A549 treated with Mapracorat at 1 μM for 4 hours (cell line): ENCODE measurements at places on chromosomes 4 and X. TPM values are rescaled to one million over a fixed set of nuclear protein-coding genes. Genes with fewer than 3 reads are reported as not detected.

The NPY1R gene
- total RNA-seq, result 0.07 to 0.19 TPM (median 0.12 TPM) in 3 of 5 replicates, not detected in the others

The MAGEB10 gene
- not detected in 5 replicates for total RNA-seq

The FOXR2 gene
- not detected in 5 replicates for total RNA-seq

The CT45A10 gene
- 0.22 TPM in 2 of 5 replicates, not detected in the others for total RNA-seq

The DMD gene
- not detected in 5 replicates for total RNA-seq

The SERTM2 gene
- total RNA-seq, result not detected in 5 replicates

The HAND2 gene
- 0.41 to 0.65 TPM (median 0.63 TPM) in 5 replicates for total RNA-seq

The PPP4R3C gene
- total RNA-seq, result not detected in 5 replicates

The F8A2 gene
- not detected in 5 replicates for total RNA-seq

The LPAR4 gene
- not detected in 5 replicates for total RNA-seq

The COL4A5 gene
- total RNA-seq, result 9.1 to 12.9 TPM (median 11.7 TPM) in 5 replicates

The FDCSP gene
- total RNA-seq, result not detected in 5 replicates

The SSX3 gene
- total RNA-seq, result not detected in 5 replicates
